ENCODE measurements at places on chromosomes 6 and 20.

- DNase-seq = no peak
Observed at GRCh38 chr6:124947971-124948451, 14.2 kb upstream of the RNF217 start.

GRCh38 chr20:4233520-4233919 lies 218.2 kb upstream of the RNF24 start:
- no peak for DNase-seq

DNA sequence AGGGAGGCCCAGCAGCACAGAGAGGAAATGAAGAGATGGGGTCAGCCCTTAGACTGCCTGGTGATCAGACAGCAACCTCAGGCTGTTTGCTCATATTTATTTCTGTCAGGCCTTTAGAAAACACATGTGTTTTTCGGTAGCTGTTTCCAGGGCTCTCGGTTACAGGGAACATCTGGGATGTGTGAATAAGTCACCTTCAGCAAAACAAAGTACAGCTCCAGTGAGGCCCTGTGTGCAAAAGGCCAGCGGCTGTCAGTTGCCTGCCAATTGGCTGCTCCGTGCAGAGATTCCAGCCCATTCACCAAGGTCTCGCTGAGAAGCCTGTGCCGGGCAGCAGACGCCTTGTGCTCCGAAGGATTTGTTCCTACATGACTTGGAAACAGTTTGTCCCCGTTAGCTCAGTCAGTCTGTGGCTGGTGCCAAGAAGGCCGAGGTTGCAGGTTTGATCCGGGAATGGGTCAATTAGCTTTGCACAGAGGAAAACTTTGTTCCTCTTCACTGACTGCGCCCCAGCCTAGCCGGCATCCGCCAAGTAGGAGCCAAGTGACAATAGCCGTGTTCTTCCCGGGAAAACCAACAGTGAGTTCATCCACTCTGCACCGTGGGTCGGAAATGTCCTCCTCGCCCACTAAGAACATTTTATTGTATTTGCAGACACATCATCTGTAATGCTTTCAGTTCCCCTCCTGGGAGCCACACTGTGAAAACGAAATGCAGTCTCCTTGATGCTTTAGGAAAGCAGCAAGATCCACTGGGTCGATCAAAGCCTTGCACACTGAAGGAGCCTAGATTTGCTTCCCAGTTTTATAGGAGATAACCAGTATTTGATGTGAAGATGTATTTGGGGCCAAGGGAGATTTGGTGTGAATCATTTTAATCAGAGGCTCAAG lies 315.4 kb upstream of the CDYL start:
- no peak for DNase-seq

- no peak for DNase-seq
Observed at GRCh38 chr6:22829070-22829469, 259.7 kb downstream of the HDGFL1 start.

GRCh38 chr6:157206359-157206815 lies 116.9 kb downstream of the TMEM242 start:
- DNase-seq = no peak

GRCh38 chr6:18510644-18511033 lies 123.5 kb downstream of the RNF144B start:
- no peak for DNase-seq

DNA sequence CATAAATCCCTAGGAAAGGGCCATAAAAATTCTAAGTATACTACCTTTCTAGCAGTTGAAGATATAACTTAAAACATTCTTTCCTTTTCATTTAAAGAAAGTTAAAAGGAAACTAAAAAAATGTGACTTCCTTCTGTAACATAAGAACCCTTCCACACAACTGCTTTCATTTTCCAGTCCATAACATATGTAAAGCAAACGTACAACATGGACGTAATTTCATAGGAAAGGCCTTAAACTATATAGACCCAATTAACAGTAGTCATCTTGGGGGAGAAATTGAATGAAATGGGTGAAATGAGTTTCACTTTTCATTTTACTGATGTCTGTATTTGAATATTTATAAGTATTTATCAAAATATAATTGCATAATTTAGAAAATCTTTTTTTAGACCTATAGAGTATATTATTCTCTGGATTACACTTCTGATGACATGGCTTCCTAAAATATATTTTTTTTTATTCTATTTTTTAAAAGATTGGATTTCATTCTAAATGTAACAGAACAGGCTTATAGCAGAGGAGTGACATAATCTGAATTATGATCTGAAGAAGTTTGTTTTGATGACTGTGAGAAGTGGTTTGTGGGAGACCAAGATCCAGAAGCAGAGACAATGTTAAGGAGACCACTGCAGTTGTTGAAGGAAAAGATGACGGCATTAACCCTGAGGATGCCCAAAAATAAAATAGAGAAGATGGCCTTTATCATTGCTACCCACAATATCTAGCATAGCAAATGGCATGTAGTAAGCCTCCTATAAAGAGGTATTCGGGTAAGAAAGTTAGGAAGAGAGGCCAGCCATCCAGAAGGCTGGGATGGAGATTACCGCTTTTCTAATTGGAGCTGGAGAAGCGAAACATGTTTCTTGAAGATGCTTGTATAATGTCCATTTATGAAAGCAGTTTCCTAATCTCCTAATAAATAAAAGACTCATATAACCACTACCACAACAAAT lies 260.4 kb downstream of the PTPRK start:
- DNase-seq = no peak

Measured in stimulated activated CD4-positive, alpha-beta T cell treated with anti-CD3 and anti-CD28 coated beads, Interleukin-1b, Interleukin-23, amount 100 ng/mL, for 24 hours (primary cell).